ENCODE measurements at places on chromosomes 1 and 21.

DNA sequence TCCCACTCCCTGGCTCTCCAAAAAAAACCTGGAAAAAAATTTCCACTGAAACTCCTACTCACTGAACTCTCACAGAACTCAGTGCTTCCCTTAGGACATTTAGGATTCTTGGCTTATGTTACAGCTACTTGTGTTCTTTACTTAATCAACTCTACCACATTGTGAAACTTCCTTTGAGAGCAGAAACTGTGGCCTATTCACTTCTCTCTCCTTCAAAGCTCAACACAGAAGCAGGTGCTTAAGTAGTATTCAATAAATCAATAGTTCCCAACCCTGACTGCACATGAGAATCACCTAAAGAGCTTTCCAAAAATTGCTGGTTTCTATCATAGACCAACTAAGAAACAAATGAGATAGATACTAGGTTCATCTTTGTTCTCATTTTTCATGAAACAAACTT lies 67.9 kb upstream of the DMRTA2 start:
- DNase-seq = no peak

DNA sequence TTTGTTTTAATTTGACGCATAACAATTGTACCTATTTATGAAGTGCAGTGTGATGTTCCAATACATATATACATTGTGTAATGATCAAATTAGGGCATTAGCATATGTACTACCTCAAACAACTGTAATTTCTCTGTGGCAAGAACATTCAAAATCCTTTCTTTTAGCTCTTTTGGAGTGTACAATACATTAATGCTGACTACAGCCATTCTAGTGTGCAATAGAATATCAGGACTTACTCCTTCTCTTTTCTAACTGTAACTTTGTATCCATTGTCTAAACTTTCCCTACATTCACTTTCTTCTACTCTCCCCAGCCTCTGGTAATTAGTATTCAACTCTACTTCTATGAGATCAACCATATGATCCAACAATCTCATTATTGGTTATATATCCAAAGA lies 1177.4 kb downstream of the KCNT2 start:
- no peak for DNase-seq

DNA sequence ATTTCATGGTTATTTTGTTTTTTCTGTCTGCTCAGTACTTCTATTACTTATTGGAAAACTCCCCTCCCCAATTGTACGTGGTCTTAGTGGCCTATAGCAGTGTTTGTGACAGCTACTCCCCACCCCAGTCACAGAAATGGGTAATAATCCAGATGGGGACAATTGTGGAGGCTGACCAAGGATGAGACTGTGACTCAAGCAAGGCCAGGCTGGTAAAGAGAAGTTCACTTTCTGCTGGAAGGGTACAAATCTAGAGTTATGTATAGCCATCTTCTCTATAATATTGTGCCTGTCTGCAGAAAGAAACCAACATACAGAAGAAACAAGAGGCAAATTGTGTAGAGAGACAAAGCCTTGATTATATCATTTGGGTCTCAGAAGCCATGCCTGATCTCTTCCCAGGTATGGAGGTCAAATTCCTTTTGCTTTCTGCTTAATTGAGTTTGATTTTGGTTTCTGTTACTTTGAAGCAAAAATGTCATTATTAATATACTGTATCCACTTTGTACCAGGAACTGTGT lies 270.4 kb downstream of the HLX start:
- DNase-seq = no peak

- DNase-seq = no peak
These were observed 53.2 kb upstream of the RAVER2 start for GRCh38 chr1:64691626-64692025.

GRCh38 chr21:45935628-45936027 lies 45.9 kb upstream of the COL6A1 start:
- no peak for DNase-seq

GRCh38 chr1:93614541-93614940 lies 67.1 kb downstream of the BCAR3 start:
- no peak for DNase-seq

GRCh38 chr21:26717146-26717739 lies 128.0 kb downstream of the ADAMTS1 start:
- DNase-seq = no peak

GRCh38 chr1:37883671-37884070 lies 24.3 kb upstream of the MTF1 start:
- no peak for DNase-seq

GRCh38 chr1:64162151-64162550 lies 41.3 kb upstream of the UBE2U start:
- no peak for DNase-seq

DNA sequence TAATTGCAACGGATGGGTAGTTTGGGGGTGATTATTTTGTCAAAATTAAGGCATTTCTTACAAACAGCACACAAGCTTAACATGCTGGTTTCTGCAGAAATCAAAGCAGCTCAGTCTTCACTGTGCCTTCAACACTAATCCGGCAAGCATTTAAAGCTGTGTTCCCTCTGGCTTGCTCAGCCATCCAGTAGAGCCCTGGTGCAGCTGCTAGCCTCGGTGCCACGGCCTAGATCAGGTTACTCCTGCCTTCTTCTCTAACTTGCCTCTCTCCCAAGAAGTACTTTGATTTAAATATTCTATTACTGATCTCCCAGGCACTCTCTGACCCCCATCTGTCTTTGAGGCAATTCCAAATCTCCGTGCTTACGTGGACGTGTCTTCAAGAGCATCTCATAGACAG lies 85.6 kb downstream of the GREM2 start:
- no peak for DNase-seq

DNA sequence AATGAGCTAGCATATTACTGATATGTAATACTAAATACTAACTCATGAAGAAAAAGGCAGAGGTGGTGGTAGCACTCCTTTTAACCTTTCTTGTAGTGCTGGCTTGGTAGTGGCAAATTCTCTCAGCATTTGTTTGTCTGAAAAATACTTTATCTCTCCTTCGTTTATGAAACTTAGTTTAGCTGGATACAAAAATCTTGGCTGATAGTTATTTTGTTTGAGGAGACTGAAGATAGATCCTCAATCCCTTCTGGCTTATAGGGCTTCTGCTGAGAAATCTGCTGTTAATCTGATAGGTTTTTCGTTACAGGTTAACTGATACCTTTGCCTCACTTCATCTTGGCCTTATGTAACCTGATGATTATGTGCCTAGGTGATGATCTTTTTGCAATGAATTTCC lies 87.8 kb downstream of the LYPLAL1 start:
- no peak for DNase-seq

DNA sequence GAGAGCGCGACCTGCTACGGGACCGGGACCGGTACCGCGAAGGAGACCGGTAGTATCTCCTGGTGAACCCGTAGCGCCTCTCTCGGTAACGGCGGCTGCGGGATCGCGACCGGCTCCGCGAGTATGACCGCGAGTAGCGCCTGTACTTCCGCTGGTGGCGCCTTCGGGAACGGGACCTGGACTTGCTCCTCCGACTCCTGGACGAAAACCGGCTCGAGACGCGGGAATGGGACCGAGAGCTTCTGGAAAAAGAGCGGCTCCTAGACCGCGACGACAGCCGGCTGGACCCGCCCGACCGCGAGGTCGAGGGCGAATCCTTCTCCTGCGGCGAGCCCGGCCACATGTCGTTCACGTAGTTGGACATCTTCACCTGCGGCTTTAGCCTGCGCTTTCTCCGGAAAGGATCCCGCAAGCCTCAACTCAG lies 642 bp downstream of the RSRP1 start:
- DNase-seq = no peak

DNA sequence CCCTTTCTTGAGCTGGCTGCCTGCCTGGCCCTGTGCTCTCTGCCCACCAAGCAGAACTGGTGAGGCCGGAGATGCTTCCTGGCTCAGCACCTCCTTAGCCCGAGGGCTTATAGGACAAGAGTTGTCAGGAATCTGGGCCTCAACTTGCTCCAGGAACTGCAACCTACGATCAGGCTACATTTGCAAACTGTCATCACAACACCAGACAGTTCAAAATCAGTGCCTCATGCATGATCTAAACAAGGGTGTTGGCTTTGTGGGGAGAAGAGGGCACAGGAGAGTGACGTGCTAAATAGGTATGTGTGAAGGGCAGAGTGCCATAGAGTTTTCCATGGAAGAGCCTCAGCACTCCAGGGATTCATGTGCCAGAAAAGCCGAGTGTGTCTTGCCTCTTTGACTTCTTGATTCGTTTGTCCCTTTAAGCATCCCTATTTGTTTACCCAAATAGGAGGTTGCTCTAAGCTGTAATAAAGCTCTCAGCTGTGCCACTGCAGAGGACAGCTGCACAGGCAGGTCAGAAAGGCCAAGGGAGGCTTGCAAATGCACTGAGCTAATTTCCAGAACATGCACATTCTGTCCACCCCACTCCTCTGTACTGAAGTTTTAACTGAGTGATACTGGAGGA lies 30.2 kb upstream of the NEK2 start:
- no peak for DNase-seq

DNA sequence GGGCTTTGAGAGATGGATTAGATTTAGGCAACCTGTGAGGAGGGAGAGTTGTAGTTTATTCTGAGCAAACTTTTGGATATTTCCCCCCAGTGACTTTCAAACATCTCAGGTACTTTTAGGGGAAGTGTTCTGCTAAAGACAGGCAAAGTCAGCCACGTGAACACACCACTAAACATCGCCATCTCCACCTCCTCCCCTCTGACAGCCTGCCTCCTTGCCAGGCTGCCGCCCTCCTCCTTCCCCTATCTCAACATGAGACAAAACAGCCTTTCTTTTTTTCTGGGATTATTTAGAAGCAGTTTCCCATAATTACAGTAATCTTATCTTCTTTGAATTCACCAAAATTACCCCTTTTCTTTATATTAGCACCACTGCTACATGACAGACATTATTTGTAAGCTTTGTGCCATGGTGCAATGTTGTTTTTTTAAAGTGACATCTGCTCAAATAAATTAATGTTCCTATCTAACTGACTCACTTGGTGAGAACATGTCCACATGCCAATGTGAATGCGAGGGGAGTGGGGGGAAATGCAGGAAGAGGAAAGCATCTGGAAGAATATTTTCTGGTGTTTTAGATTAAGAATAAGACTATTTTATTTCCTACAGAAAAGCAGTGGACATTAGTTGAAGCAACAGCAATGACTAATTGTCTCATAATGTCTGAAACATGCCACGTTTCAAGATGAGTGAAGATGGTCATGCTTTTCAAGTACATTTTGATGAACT lies 147.8 kb upstream of the ATP1B1 start:
- DNase-seq = no peak

DNA sequence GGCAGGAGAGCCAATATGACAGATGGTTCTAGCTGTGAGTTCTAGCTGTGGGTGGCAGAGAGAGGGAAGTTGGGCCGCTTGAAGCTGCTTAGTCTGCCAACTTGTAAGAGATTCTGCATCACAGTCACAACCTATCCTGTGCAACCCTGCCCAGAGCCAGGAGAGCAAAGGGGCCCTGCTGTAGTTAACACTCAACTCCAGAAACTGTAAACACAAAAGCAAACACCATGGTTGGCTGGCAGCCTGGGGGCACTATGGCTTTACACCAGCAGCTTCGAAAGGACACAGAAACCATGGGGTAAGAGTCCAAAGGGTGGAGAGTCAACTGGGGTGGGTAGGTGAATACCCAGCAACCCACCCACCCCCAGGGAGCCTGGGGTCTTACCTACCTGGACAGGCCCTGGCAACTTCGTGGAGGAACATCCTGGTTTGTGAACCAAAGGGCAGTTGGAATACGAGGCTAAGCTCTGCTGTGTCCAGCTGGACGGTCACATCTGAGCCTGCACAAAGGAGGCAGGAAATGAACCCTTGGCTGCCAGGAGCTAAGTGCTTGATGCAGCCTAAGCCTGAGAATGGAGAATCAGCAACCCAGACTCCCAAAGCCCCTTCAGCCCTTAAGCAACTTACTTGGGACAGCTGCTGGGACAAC lies 6.4 kb downstream of the INPP5B start:
- DNase-seq = no peak

- DNase-seq = no peak
These were observed 211.2 kb upstream of the PTBP2 start for GRCh38 chr1:96510391-96510790.
